ENCODE measurements at places on chromosomes 16 and 17.

- no peak for DNase-seq
Measured at GRCh38 chr17:6706499-6706898, 6.7 kb downstream of the SLC13A5 start.

- no peak for DNase-seq
Measured at GRCh38 chr17:33832262-33832661, 422.8 kb upstream of the CCL2 start.

DNA sequence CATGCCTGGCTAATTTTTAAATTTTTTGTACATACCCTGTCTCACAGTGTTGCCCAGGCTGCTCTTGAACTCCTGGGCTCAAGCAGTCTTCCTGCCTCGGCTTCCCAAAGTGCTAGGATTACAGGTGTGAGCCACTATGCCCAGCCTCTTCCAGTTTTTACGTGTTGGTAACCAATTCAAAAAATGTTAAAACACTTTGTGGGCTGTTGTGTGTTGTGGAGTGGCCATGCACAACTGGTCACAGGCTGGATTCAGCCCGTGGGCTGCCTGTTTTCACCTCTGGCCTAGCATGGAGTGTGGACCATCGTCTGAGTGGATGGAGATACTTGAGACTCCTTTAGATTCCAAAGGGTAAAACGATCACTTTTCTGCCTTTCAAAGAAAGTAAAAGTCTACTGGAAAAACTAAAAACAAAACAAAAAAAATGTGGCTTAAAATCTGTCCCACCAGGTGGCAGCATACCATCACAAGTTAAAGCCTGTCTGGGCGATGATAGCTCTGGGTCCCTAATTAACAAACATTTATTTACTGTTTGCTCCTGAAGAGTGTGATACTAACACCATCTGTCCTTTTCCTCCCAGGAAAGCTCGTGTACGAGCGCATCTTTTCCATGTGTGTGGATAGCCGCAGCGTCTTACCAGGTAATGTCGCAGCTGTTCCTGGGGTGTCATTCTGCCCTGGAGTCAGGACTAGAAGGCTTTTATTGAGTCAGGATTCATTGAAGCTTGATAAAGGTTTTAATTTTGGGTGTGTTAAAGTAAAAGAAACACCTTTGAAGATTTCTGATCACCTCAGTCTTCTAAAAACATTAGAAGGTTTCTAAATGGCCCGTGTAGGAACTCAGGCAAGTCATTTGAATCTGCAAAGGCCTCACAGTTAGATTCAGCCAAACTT, 45.8 kb downstream of the VPS35L start:
- no peak for DNase-seq

DNA sequence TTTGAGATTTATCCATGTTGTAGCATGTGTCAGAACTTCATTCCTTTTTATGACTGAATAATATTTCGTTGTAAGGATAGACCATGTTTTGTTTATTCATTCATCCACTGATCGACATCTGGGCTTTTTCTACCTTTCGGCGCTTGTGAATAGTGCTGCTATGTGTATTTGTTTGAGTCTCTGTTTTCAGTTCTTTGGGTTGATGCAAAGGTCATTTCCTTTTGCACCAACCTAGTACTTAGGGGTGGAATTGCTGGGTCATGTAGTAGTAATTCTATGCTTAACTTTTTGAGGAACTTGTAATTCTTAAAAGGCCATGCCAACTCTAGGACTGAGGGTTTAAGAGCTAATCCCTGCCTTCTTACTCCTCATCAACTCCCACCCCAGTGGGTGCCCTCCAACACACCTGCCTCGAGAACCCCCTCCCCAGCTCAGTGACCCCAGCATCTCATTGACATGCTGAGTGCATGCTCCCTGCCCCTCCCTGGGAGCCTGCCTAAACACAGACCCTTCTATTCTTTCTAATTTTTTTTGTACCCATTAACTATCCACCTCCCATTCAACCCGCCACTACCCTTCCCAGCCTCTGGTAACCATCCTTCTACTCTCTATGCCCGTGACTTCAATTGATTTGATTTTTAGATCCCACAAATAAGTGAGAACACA, 51.2 kb downstream of the ABAT start:
- no peak for DNase-seq

DNA sequence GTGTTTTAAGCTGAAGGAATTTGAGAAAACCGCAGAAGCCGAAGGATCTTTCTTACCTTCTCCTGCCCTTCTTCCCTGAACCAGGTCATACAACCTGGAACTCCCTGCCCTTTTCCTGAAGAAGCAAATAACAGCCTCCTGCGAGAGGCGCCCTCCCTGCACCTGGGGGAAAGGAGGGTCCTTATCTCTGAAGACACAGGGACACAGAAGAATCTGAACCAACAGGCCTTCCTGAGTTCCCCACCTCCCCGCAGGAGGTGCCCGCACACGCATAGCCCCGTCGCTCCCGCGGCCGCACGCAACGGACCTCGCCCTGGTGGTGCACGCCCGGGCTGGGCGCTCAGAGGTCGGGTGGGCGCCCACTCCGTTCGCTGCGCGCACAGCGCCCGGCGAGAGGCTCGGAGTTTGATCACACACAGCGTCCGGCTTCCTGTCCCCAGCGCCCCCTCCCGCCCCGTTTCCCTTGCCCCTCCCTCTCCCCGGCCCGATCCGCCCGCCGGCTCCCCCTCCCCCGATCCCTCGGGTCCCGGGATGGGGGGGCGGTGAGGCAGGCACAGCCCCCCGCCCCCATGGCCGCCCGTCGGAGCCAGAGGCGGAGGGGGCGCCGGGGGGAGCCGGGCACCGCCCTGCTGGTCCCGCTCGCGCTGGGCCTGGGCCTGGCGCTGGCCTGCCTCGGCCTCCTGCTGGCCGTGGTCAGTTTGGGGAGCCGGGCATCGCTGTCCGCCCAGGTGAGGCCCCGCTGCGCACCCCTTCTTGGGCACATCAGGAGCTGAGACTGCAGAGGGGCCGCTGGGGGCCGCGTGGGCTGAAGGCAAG, at the start of gene TNFSF12:
TNFSF12 (plus strand) TSS at position 474 of the 816 bp plus-strand sequence; CDS start at position 570, 96 bp downstream.
- DNase-seq = no peak

DNA sequence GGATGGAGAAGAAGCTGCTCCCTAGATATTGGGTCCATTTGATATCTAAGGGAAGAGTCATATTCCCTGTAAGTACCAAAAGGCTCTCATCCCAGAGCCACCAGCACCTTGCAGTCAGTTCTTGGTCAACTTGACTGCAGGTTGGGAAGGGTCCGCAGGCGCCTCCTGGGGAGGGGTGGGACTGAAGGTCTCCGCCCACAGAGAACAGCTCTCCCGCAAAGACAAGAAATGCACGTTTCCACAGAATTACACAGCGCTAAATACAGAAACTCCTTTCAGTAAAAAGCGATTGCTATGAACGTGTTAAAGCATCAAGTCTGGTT, 864 bp upstream of the CTCF start:
- DNase-seq = no peak

GRCh38 chr16:66293932-66294331, 72.6 kb upstream of the CDH5 start:
- no peak for DNase-seq

- DNase-seq = no peak
Measured at GRCh38 chr17:6348891-6349290, 86.0 kb downstream of the AIPL1 start.
